Activated CD4-positive, alpha-beta T cell treated with anti-CD3 and anti-CD28 coated beads, Interleukin-2, amount 50 U/mL, for 48 hours (primary cell): ENCODE measurements at places on chromosomes 6 and 20.

- no peak for DNase-seq
Measured at GRCh38 chr20:46316984-46317684, 8.8 kb upstream of the CDH22 start.

GRCh38 chr6:125558907-125559306 is 190.5 kb upstream of the HEY2 start:
- no peak for DNase-seq

DNA sequence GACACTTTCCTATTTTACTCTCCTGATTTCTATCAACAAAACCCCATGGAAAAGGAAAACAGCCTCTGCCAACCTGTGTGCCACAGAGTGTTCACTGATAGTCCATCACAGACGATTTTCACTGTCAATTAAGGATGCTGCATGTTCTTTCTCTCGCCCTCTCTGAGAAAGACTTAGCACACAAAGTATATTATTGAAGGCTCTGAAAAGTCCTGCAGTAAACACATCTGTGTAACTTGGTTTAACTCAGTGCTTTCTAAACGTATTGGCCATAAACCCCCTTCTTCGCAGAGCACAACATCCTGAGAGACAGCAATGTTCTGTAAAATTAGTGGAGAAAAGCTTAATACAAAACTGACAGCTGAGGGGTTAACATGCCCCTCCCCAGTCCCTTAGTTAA is 26.6 kb downstream of the MDGA1 start:
- DNase-seq = no peak

GRCh38 chr6:161379834-161380582 is 106.1 kb upstream of the AGPAT4 start:
- DNase-seq = no peak

DNA sequence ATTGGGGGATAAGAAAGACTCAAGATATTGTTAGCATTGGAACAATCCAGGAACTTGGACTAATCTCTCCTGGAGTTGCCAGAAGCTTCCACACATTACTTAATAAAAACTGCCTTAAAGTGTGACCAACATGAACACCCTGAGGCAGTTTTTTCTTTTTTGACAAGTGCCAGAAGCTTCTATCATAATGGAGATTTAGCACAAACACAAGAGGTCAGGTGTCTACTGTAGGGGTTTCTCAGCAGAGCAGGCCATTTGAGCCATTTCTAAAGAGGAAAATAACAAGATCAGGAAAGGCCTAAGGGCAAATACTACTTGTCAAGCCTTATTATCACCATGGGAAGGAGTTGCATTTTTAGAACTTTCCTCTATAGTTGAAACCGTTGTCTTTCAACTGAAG is 361.5 kb downstream of the EPM2A start:
- no peak for DNase-seq

DNA sequence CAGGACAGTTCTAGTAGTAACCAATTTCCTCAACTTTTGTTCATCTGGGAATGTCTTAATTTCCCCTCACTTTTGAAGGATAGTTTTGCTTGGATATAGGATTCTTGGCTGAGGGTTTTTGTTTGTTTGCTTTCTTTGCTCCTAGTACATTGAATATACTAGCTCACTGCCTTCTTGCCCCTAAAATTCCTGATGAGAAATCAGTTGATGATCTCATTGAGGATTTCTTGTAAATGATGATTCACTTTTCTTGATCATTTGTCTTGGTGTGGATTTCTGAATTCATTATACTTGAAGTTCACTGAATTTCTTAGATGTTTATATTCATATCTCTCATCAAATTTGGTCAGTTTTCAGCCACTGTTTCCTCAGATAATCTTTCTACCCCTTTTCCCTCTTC is 49.1 kb upstream of the PRDM1 start:
- no peak for DNase-seq

- no peak for DNase-seq
Measured at GRCh38 chr20:49832632-49833327, 20.2 kb downstream of the SLC9A8 start.

GRCh38 chr20:17860301-17861197 is 108.0 kb downstream of the SNX5 start:
- DNase-seq = no peak

DNA sequence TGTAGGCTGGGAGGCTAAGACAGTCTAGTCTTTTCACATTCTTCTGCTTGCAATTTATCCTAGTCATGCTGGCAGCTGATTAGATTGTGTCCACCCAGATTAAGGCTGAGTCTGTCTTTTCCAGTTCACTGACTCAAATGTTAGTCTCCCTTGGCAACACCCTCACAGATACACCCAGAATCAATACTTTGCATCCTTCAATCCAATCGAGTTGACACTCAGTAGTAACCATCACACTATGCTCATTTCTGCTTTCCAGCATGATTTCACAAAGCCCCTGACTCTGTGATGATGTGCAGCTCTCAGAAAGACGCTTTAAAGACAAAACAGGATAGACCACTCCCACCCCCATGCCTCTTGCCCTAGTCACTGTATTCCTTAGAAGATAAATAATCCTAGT is 693.0 kb downstream of the HTR1B start:
- no peak for DNase-seq

- no peak for DNase-seq
Measured at GRCh38 chr6:7821426-7821825, 89.2 kb downstream of the TXNDC5 start.

DNA sequence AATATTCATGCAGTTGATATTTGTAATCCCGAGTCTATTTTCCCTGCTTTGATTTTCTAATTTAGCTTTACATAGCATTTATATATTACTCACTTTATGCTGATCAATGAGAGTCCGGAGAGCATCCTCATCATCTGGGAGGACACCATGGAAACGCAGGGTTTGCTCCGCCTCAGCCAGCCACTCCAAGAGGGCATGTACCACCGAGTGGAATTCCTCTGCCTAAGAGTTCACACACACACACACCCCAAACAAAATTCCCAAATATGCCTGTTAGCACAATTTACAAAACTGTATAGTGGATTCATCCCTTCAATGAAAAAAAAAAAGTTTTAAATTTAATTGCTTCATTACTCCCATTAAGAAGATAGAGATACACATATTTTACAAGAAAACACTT is 160.7 kb downstream of the DST start:
- DNase-seq = no peak

DNA sequence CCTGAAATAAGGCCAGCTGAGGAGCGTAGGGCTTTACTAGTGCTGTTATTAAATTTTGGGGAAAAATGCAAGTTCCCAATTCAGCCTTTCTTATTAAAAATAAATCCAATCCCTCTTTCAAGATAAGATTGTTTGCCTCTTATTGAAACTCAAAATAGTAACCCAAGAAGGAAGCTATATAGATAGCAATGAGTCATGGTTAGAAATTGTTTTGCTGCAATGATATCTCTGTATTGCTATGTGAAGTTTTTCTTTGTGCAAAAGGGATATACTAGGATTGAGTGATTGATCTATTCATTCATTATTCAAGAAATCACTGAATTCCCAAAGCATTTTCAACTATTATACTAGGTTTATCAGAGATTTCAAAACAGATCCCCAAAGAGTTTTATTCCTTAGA is 93.0 kb upstream of the HDAC2 start:
- no peak for DNase-seq

DNA sequence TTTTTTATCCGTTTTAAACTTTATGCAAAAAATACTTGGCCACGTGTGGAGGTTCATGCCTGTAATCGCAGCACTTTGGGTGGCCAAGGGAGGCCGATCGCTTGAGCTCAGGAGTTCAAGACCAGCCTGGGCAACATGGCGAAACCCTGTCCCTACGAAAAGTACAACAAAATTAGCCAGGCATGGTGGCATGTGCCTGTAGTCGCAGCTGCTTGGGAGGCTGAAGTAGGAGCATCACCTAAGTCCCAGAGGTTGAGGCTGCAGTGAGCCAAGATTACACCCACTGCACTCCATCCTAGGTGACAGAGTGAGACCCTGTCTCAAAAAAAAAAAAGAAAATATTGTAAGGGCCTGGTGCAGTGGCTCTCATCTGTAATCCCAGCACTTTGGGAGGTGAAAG is 45.0 kb downstream of the CSE1L start:
- DNase-seq = no peak

DNA sequence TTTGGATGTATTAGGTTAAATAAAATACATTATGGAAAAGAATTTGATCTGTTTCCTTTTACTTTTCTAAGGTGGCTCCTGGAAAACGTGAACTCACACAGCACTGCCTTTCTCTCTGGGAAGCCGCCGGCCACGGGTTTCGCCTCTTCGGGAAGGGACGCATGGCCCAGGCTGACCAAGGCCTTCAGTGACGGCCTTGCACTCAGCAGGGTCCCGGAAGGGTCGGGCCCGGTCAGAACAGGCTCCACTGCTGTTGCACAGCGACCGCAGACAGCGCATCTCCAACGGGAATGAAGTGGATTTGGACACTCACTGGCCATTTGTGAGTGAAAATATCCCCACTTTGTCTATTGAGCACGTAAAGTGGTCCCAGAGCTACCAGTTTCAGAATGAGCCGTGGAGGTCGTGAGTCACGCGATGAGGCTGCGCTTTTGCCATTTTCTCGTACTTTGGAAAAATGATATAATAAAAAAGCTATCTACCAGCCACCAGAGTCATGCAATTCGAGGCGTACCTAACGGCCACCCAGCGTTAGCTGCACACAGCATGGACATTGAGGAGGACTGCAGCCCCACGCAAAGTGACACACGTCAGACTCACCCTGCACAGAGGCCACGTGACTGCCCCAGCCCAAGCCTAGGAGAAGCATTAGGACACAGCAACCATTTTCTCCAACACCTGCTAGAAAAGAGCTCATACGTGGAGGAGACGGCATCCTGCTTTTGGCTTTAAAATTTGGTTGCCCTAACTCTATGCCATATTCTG is 244.3 kb downstream of the TTLL2 start:
- DNase-seq = no peak

DNA sequence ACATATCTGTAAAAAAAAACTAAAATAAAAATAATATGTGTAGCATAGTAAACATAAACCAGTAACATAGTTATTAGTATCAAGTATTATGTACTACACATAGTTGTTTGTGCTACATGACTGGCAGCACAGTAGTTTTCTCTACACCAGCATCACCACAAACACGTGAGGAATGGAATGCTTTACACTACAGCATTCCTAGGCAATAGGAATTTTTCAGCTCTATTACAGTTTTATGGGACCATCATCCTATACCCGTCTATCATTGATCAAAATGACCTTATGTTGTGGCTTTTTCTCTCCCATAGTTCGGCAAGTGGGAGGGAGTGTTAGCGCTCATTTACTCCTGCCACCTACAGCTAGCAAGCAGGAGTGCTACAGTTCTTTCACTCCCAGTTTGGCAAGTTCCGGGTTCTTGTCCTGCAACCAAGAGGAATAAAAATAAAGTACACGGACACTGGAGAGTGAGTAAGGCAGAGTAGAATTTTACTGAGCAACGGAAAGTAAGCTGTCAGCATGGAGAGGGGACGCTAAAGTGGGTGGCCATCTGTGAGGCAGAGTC is 196.8 kb upstream of the HSF2 start:
- no peak for DNase-seq
